Sciatic nerve (tissue), 2 donors: ENCODE measurements at places on chromosomes 5 and 9. TPM values are rescaled to one million over a fixed set of nuclear protein-coding genes. Genes with fewer than 3 reads are reported as not detected.
A peak's percentile ranks its signal among the peaks of the same experiment; 100 is the strongest.

The CATSPER3 gene
- total RNA-seq: 0.80 TPM

The GRM6 gene
- not detected for total RNA-seq

The HMMR gene
- total RNA-seq: 0.85 TPM

DNA sequence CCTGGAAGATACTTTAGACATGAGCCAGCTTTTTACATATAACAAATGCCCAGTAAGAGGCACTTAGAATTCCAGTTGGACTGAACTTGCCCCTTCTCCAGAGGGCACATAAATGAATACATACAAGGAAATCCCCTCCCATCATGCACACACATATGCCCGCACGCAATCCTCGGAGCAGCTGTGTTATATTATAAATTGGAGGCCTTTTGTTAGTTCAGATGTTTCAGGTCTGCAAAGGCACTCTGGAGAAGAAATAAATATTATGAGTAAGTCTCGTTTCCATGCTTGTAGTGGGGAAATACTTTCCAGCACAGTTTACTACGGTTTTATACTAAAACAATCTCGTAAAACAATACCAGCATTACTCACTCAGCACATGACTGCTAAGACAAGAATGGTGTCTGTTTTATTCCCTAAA lies 17.6 kb upstream of the MUSK start:
- DNase-seq: no peak

- DNase-seq: no peak
Observed at GRCh38 chr9:78962156-78962555, 609.6 kb upstream of the TLE4 start.

GRCh38 chr5:133828722-133829121 lies 139.7 kb downstream of the C5orf15 start:
- DNase-seq: no peak

DNA sequence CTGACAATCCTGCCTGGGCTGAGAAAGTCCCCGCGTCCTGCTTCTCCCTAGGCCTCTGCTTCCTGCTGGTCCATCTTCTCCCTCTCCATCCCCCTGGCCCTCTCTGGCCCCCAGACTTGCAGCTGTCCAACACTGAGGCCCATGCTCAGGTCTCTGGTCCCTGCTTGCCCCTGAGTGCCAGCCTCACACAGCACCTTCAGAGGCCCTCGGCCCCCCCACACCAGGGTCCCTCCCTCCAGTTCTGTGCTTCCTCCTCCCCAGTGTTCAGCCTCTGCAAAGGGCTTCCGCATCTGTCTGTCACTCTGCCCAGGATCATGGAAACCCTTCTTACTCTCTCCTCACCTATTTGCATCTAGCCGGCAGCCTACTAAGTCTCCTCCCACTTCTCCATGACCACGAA lies 62.4 kb upstream of the CTSL start:
- no peak for DNase-seq

GRCh38 chr5:395156-395920 lies 47.6 kb upstream of the EXOC3 start:
- DNase-seq: peak; percentile 50
